ENCODE measurements at places on chromosomes 5 and 9.

- DNase-seq, result no peak
Observed at GRCh38 chr9:14080959-14081542, 232.9 kb downstream of the NFIB start.

DNA sequence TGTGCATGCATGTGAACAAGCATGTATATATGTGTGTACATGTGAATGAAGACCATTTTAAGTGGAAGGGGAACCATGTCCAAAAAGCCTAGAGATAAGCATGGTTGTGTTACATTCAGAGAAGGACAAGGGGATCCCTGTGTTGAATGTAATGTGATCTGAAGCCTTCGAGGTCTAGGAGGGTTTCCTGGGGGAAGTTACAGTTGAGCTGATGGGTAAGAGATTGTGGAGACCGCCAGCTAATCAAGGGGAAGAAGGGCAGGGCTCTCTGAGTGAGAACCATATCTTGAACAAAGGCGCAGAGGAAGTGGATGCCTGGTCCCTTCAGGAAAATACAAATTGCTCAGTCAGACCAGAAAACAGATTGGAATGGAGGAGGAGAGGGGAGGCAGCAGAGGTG lies 45.5 kb upstream of the TNFSF15 start:
- no peak for DNase-seq

GRCh38 chr9:34862043-34862442 lies 96.0 kb upstream of the PHF24 start:
- no peak for DNase-seq

- DNase-seq, result no peak
Observed at GRCh38 chr5:24353611-24354010, 291.2 kb downstream of the CDH10 start.

DNA sequence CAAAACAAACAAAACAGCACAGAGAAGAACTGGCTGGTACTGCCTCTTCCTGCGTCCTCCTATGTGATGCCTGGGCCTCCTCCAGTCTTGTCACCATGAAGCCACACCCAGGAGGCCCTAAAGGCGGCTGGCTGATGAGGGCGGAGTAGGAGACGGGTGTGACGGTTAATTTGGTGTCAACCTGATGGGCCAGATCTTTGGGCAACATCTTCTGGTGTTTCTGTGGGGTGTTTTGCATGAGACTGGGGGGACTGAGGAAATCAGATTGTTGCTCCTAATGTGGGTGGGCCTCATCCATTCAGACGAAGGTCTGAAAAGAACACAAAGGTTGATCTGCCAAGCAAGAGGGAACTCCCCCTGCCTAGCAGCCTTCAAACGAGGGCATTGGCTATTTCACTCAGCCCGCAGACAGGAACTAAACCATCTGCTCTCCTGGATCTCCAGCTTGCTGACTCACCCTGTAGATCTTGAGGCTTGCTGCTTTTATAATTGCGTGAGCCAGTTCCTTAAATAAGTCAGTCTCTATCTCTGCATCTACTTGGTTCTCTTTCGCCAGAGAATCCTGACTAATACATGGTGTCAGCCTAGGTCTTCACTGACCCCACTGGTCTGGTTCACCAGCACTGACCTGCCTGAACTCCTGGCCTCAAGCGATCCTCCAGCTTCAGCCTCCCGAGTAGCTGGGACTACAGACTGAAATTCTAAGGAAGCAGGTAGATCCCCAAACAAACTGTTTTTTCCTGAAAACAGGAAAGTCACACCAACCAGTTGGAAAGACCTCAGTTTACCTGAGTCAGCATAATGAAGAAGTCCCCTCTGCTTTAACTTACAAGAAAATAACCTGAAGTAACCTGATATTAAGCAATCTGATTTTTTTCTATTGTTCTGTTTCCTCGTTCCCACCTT lies 12.8 kb upstream of the ZFP62 start:
- DNase-seq, result no peak

DNA sequence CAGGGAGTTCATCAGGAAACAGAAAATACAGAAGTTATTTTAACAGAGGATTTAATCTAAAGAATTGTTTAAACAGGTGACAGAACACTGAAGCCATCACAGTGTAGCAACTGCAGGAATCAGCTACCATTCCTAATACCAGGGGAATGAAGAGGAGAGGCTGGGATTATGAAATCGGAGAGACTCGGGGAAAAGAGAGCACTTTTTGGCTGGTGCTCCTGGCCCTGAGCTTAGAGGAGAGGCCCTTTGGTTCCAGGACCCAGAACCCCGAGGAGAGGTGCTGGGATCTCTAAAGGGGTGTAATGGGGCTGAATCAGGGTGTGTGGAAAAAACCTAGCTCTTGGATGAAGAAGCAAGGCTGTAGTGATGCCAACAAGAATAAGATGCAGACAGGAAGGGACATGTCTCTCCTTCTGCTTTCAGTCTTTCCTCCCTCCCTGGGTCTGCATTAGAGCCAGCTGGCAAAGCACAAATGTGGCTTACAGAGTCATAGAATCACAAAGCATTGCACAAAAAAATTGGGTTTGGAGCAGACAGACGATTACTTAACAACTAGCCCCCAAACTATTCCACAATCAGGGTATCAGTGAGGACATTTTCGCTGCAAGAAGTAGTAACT lies 11.6 kb upstream of the SFXN1 start:
- no peak for DNase-seq

GRCh38 chr5:122283592-122283991 lies 28.4 kb upstream of the SNCAIP start:
- DNase-seq, result no peak

GRCh38 chr9:127770583-127770904 lies 7.9 kb downstream of the SH2D3C start:
- DNase-seq, result no peak

GRCh38 chr9:86639899-86640379 lies 285.7 kb upstream of the TUT7 start:
- no peak for DNase-seq

DNA sequence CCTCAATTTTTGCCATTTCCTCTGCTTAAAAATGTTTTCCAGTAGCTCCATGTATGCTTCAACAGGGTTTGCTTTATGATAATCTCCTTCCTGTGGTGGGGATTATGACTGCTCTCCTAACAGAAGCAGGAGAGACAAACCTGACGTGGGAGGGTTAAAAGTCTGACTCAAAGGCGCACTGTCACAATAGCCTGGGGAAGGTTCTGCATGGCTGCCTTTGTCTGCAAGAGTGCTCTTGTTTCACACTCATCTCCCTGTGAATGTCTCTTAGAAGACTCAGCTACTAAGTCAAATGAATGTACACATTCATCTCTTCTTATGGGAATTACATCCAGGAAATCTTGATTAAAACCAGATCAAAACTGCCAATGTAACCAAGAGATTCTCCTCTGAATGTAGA lies 90.9 kb upstream of the MTAP start:
- no peak for DNase-seq

DNA sequence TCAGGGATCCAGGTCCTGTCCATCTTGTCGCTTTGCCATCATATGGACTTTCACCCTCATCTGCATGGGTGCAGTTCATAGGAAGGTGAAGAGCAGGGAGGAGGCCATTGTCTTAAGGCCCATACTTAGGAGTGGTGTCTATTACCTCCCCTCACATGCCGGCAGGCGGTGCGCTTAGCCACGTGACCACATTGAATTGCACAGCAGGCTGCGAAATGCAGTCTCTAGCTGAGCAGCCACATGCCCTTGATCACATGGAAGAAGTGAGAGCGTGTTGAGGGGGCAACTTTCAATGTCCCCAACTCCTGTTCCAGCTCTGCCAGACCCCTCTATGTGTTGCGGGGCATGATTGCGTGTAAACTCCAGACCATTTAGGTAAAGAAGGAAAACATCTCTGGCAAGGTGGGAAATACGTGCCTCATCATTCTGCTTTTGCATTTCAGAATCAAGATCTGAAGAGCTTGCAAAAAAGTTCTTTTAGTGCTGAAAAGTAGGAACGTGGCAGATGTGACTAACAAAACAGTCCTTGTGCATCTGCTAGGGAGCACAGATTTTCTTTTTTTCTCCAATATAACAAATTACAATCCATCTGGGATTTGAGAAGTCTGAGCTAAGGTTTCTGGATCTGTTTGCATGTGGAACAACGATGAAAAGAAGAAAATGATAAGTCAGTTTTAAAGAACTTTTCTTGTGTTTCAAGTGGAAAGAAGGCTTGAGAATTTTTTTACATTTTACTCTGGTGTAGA lies 34.4 kb downstream of the ROPN1L start:
- DNase-seq, result no peak

- DNase-seq, result no peak
Observed at GRCh38 chr9:93575796-93576257, 557 bp upstream of the PHF2 start.

- DNase-seq, result no peak
Observed at GRCh38 chr9:85942913-85943709, 2.2 kb downstream of the NAA35 start.

DNA sequence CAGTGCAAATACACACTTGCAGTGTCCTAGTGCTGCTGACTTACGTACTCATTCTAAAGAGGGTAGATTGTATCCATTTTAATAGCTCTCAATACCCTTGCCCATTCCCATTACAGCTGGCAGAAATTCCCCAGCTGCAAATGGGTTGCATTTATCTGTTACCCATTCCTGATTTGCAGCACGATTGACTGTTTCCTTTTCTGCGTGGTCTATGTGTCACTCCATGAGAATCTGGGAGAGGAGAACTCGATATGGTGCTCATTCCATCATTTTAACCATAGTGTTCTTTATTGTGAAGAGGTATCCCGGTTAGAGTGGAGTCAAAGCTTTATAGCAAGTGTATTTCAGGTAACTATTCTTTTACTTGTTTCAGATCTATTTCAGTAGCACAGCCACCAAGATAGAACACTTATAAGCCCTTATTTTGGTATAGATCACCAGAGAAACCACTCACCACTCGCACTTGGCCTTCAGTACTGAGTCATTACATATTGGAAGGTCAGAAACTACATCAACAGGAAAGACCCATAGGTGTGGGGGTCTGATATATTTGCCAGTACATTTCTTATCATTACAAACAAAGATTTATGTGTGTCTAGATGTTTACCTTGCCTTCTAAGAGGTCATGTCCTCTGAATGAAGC lies 139.5 kb downstream of the MUSK start:
- DNase-seq, result no peak

GRCh38 chr5:143583409-143583808 lies 179.9 kb upstream of the NR3C1 start:
- DNase-seq, result no peak

- no peak for DNase-seq
Observed at GRCh38 chr5:68661237-68661636, 432.6 kb upstream of the SLC30A5 start.

- DNase-seq, result no peak
Observed at GRCh38 chr5:1488882-1489680, 34.7 kb downstream of the LPCAT1 start.

GRCh38 chr9:131727184-131727759 lies 12.6 kb downstream of the RAPGEF1 start:
- peak; percentile 22 for DNase-seq

- no peak for DNase-seq
Observed at GRCh38 chr5:74031536-74031935, 405.5 kb downstream of the ARHGEF28 start.

DNA sequence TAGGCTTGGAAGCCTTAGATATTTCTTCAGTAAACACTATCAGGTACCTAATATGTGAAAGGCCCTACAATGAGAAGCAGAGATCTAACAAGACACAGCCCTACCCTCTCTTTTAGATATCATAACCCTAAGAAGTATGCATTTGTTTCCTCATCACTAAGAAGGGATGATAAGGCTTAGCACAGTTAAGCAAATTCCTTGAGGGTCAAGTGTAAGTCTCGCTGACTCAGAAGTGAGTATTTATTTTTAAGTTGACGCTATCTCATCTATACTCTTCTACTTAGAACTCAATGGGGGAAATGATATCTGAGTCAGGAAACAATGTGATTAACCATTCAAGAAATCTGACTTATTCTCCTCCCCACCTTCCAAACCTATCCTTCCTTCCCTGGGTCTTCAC lies 149.7 kb downstream of the ESM1 start:
- no peak for DNase-seq
